ENCODE measurements at places on chromosomes 3 and 15.

- no peak for DNase-seq
Observed at GRCh38 chr15:68200016-68200861, 4.9 kb downstream of the CALML4 start.

DNA sequence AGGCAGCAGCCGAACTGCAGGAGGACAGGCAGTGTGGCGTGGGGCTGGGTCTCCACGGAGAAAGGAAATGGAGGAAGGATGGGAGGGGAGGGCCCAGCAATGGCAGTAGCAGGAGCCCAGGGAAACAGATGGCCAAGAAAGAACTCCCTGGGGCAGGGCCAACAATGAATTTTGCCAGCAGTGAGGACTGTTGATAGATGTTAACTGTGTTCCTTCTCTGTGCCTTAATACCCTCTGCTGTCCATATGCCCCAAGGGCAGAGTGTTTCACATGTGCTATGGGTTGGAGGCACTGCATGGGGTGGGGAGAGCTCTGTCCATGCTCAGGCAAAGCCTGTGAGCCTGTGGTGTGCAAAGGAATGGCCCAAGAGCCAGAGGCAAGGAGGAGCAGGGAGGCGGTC is 70.8 kb upstream of the POMGNT2 start:
- DNase-seq, result no peak

DNA sequence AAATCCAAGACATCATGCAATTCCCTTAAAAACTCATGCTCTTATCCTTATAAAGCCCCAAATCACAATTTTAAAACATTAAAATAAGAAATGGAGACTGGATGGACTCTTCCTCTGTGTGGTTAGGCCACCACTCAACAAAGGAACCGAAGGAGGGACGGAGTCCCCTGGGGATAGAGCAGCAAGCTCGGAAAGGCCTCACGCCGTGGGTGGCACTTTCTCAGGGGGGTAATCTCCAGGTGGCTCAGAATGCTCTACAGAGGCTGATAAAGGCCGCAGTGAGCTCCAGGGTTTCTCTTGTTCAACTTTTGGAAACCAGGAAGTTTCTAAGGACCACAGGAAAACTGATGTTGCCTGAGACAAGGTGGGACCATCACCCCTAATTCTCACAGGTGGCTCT is 23.2 kb downstream of the CCR9 start:
- DNase-seq, result no peak

- peak; percentile 17 for DNase-seq
Observed at GRCh38 chr3:178671791-178672190, 135.6 kb downstream of the KCNMB2 start.

GRCh38 chr3:110393941-110394340 is 677.7 kb upstream of the NECTIN3 start:
- no peak for DNase-seq

- DNase-seq, result no peak
Observed at GRCh38 chr15:40595219-40595618, 1.2 kb downstream of the KNL1 start.

DNA sequence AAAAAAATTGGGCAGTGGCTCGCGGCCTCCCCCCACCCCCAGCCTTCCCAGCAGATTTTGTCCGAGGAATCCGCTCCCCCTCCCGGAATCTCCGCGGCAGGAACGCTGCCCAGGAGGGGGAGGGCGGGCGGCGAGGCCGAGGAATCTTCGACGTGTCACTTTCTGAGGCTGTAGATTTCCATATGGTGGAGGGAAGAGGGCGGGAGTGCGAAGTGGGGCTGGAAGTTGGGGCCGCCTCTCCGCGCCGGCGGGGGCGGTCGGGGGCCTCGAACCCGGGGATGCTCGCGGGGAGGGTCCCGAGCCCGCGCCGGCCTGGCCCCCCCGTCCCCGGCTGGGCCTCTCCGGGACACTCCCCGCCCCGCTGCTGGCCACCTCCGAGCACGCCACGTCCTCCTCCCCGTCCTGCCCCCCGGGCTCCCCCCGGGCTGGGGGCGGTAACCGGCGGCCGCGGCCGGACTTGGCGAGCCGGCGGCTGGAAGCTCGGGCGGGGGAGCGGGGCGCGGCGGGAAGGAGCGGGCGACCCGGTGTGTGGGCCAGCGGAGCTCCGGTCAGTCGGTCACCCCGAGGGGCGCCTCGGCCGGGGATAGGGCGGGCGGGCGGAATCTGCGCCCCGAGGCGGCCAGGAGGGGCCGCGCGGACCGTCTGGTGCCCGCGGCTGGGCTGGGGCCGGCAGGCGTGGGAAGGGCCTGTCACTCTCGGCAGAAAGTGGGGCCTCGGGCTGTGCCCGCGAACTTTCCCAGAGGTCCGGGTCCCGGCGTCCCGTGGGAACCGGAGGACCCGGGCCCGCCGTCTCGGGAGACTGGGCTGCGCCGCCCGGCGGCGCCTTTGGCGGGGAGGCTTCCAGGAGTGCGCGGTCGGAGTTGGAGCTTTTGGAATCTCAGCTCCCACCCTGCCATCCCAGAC is 951 bp downstream of the FNDC3B start:
- DNase-seq, result no peak

DNA sequence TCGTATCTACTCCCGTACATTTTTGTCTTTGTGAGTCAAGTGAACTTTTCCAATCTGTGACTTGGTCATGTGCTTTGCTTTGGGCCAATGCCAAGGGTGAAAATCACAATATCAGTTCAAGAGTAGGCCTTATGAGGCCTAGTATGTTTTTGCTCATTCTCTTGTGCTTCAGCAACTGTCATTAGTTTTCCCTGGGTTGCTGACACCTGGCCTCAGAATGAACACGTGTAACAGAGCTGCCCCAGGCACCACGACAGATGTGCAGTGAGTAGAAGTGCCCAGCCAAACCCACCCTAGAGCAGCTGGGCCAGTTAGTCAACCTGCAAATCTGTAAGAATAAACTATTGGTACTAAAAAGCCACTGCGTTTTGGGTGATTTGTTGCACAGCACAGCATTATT is 460.3 kb upstream of the WNT5A start:
- no peak for DNase-seq

DNA sequence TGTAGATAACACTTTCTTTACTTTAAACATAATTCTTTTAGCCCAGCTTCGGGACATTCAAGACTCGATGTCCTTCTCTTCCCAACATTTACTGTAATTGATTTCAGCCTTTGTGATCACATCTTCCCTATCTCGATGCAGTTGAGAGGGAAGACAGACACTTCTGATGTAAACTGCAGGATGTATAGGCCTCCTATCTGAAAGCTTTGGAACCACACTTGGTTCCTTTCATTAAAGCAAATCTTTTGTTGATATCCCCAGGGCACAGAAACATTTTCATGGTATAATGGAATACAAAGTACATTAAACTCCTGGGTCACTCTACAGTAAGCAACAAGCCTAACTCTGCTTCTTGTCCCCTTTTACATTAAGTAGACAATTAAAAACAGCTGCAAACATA is 6.4 kb downstream of the GRM7 start:
- DNase-seq, result no peak

DNA sequence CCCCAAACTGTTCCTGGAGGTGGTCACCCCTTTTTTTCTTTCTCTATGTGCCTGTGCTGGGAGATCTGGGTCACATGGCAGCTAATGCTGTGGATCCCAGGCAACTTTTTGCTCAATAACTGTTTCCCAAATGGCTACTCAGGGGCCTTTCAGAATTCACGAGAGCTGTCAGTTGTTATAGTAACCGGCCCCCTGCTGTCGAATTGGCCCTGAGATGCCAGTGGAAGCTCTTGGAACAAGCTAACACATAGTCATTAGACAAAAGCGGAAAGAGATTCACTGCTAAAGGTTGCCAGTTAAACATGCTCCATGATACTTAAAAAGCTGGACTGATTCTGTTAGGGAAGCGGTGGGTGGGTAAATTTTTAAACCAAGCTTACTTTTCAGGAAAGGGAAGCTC is 144.1 kb downstream of the FEZF2 start:
- DNase-seq, result no peak

DNA sequence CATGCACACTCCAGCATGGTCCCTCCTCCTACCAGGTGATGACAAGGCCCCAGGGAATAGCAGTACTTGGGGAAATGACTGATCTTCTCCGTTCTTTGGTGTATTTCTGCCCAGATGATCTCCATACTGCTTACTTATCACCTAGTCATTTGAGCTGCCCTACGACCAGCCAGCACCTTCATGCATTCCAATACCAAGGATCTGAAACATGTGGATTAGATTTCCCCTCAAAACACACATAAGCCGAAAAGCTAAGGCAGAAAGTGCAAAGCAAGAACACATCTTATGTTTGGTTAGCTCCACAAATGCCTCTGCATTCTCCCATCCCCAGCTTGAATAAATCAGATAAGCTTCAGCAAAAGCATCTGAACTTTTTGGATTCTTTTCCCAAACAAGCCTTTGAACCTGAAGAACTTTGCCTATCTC is 64.8 kb upstream of the BCL6 start:
- no peak for DNase-seq

- no peak for DNase-seq
Observed at GRCh38 chr3:58638591-58638990, 28.0 kb downstream of the FAM3D start.

DNA sequence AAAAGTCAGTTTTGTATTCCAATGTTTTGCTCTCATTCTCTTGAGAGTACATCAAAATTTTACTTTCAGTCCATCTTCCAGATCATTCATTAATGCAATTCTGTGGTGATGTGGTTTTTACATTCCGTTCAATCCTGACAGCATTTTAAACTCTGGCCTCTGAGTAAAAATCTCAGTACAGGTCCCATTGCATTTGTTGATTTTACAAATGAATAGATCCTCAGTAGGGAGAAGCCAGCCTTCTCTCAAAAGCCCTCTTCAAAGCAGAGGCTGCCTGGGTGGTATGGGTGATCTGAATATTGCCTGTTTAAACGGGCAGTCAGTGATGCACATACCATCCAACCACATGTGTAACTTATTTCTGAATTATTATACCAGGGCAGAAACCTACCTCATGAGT is 72.5 kb upstream of the TSC22D2 start:
- no peak for DNase-seq

GRCh38 chr15:40695469-40695890 is 506 bp downstream of the RAD51 start:
- DNase-seq, result no peak

DNA sequence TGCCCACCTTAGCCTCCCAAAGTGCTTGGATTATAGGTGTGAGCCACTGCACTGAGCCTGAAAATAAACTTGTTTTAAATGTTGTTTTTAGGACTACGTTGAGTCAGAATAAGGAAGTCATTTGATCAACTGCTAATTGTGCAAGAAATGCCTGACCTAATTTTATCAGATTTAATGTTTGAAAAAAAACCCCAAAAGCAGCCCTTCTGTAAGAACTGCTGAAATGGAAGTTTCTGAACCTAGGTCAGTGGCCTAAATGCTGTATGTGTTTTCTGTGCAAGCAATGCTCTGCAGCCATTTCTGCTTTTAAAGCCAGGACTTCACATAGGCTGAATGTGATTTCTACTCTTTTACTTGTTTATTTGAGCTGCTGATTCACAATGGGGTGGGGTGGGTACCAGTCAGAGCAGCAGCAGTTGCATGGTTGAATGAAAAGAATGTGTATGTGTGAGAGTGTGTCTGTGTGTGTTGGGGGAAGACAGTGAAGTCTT is 6.6 kb downstream of the GPX1 start:
- no peak for DNase-seq

GRCh38 chr3:72888546-72889309 is 882 bp downstream of the GXYLT2 start:
- DNase-seq, result peak; percentile 6

DNA sequence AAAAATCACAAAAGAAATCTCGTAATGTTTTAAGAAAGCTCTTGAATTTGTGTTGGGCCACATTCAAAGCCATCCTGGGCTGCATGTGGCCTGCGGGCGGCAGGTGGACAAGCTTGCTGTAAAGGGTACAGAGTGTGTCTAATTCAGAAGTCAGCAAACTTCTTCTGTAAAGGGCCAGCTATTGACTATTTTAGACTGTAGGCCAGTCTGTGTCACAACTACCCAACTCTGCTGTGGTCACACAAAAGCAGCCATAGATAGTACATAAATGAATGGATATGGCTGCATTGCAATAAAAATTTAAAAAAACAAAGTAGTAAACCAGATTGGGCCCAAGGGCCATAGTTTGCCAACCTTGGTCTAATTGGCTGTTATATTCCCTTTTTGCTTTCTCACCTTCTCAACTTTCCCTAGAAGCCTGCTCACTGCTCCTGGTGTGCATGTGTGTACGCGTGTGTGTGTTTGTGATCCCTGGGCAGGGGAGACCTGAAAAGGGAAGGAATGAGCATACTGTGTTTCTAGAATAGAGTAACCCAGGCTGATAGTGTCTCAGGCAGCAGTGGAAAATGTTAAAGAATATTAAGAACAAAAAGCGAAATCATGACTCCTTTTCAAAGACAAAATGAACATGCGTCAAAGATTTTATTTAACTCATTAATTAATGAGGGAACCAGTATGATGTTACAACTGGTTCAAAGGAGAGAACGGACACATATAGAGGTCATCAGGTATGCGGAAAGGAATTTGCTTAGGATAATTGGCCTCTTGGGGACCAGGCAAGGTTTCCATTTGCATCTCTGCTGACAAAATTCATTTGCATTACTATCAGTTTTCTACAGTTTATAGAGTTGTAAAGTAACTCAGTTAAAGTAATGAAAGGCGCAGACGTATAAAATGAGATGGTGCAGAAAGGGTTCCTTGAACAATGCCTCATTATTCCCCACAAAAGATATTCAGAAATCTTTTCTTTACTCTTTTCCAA is 248.0 kb downstream of the THSD4 start:
- DNase-seq, result no peak

GRCh38 chr15:28096670-28097431 is 2.3 kb downstream of the OCA2 start:
- no peak for DNase-seq

DNA sequence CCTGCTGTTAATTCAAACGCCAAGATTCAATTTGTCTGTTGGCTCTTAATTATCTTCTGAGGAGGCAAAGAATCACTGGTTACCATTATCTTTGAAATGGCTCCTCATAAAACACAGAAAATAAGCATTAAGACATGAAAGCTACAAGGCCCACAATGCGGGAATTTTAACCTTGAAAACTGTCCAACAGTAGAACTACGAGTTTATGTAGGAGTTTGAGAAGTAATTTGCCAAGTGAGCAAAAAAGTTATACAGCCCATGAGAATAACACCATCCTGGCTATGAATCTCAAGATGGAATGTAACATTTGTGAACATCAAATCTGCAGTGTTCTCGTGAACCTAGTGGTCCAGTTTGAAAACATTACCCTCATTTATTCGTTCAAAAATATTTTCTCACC is 172.5 kb downstream of the ALDH1A2 start:
- DNase-seq, result no peak

DNA sequence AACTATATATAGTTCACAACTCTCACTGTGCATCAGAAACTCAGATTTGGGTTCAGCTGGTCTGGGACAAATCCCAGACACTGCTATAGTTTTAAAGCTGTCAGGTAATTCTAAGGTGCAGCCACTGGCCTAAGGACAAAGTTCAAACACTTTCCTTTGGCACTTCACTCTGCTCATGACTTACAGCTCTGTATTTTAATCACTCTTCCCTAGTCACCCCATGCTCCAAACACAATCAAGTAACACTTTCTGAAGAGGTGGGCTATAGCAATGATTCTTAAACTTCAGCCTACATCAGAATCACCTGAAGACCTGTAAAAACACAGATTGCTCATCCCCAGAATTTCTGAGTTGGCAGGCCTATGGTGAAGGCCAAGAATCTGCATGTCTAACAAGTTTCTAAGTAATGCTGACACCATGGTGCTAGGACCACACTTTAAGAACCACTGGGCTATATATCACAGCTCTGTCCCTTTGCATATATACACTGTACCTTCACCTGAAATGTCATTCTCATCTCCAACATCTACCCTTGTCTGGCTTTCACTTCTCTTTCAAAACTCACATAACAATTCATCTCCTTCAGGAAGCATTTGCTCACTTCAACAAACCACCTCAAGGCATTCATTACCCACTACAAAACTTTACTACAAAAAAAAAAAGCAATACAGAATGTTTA is 21.4 kb downstream of the STAG1 start:
- no peak for DNase-seq

GRCh38 chr3:71163198-71163918 is 420.2 kb downstream of the FOXP1 start:
- no peak for DNase-seq
